ENCODE measurements at places on chromosomes 2 and 18. TPM values are rescaled to one million over a fixed set of nuclear protein-coding genes. Genes with fewer than 3 reads are reported as not detected.

DNA sequence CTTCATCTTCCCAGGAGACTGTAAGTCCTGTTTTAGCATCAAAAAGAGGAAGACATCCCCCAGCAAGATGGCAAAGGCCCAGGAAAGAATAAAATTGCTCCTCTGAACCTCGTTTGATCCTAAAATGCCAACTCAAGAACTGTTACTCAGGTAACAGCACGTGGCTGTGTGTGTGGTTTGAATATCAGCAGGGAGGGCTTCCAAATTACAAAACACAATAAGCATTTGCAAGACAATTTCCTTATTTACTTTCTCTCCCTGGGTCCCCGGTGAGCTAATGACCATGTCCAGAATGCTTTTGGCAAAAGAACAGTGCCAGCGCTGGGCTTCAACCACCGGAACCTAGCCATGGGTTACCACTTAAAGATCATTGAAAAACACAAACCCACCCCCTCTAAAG lies 163.6 kb downstream of the C1D start:
- no peak for DNase-seq

DNA sequence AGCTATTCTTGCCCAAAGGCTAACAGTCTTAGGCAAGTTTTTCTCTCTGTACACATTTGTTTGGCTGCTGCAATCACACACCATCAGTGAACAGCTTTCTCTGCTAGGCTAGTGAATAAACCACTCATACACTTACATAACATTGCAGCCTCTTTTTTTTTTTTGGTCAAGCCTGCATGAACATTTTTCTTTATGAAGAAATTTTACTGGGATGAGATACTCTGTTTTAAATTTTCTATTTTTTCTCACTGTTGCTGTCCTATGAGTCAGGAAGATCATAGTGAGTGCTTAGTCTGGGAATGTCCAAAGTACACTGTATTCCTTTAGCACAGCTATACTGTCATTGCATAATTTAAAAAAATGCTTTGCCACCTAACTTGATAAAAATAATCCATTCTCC lies 58.5 kb downstream of the ROCK1 start:
- DNase-seq, result no peak

Gene ARHGAP25
- 8.8 TPM for total RNA-seq

DNA sequence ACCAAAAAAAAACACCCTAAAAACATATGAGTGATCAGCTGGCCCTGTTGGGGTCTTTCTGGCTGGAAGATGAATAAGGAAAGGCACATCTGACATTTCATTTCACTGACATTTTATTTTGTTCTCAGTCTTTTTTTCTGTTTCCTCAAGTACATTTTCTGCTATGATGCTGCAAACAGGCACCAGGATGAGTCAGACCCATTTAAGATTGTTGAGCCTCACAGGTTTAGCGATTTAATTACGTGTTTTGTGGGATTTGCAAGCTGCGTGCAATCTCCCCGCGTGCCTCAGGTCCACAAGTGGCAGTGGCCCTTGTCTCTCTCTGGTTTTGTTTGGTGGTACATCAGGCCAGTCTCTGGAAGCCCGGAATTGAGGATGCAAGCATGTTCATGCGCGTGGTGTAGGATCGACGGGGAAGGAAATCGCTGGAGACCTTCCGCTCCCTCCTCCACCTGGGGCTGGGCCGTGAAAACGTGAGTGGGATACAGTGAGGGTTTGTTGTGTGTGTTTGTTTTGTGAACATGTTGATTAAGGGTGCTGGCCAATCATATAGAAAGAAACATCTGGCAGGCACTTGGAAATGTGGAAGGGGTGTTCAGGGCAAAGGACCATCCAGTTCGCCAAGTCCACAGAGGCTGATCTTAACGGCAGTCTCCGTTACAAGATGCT lies 120.2 kb upstream of the ZNF516 start:
- DNase-seq, result no peak

DNA sequence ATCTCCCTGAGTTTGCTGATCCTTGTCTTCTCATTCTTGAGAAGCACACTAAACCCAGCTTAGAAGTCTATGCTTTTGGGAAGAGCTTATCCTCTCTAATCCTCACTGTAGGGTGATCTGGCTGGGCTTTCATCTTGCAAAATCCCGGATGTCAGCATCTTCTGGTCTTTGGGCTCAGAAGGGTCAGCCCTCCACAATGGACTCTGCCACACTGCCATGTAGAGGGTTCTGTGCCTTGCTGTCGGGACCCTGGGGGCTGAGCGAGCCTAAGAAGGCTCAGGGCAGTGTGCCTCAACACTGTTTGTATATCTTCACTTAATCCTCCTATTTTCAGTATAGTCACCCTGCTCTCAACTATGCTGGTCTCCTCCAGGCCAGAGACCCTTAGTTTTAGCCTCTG lies 102.3 kb downstream of the TGIF1 start:
- no peak for DNase-seq

DNA sequence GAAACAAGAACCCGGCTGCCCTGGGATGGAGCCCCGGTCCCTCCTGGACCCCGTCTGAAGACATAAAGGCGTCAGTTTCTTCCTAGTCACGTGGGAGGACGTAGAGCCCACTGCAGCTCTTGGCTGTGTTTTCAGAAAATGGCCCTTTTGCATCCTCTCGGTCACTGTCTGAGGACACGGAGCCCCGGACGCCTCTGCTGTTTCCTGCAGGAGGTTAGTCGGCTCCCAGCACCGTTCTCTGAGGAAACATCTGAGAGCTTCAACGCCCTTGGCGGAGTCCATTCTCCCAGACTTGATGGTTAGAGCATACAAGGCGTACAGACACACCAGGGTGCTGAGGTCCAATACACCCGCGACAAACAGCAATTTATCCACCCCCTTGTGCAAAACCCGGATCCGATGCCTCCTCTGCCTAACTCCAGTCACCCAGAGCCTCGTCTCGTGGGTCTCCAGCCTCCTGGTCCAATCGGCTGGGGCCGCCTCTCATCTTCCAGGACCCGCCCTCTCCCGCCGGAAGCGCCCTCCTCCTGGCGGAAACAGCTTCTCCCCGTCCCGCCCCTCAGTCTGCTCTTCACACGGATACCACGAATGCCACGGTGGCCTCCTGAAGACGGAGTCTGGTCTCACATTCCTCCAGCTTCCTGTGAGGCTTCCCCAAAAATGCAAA lies 119.4 kb downstream of the TMEM18 start:
- no peak for DNase-seq

DNA sequence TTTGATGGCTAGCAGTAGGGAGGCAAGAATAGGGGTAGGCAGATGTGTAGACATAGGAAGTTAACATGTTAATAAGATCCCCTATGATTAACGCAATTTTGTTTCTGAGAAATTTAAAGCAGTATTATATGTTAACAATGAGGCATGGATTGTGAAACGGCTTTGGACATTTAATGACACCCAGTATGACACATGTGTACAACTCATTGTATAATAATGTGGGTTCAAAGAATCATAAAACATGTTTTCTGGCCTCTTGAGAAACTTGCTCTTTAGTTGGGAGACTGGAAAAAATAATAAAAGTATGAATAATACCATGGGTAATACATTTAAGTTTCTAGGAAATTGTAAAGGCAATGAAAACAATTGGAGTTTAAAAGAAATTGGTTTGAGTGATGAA lies 332.1 kb upstream of the CDH20 start:
- DNase-seq, result no peak

DNA sequence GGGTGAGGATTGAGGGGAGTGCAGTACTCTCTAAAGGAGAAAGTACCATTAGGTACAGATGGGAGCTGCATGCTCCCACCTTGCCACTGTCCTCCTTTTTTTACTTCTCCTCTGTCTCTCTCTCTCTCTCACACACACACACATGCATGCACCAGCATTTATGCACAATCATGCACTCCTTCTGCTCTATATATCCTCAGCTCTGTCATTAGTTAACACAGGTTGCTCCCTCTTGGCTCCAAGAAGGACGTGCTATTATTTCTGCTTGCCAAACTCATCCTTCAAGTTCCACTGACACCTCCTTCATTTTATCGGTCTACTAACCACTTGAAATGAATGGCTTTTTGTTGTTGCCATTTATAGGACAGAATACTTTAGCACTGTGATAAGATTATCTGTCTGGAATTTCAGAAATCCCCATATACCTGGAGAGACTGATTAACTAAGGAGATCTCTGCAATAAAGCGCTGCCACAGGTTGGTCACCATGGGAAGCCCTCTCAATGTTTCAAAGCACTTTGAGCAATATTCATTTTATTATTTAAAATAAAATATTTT lies 178.5 kb upstream of the TRIB2 start:
- no peak for DNase-seq

- no peak for DNase-seq
These were observed 42.7 kb downstream of the CIB4 start for GRCh38 chr2:26598336-26598995.

Gene RAB27B
- total RNA-seq, result 10.6 TPM

GRCh38 chr2:26692897-26693849 lies 651 bp downstream of the KCNK3 start:
- no peak for DNase-seq

DNA sequence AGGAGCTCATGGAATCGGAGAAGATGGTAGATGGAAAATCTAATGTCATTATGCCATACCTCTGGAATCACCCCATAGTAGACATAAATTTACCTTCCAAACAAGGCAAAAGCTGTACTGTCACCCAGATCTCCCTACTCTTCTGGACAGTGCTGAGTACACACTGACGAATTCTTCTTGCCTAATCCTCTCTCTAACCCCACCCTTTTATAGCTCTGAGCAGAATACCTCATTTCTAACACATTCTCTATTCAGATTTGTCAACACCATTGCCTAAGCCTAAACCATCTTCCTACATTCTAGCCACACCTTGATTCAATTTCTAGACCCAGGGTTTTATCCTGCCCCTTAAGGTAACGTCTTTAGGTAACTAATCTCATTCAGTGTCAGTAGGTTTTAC lies 321.0 kb upstream of the NRP2 start:
- DNase-seq, result no peak

GRCh38 chr2:19488009-19488691 lies 129.7 kb upstream of the OSR1 start:
- no peak for DNase-seq

- no peak for DNase-seq
These were observed 24.0 kb downstream of the ARMC9 start for GRCh38 chr2:231222318-231223000.

DNA sequence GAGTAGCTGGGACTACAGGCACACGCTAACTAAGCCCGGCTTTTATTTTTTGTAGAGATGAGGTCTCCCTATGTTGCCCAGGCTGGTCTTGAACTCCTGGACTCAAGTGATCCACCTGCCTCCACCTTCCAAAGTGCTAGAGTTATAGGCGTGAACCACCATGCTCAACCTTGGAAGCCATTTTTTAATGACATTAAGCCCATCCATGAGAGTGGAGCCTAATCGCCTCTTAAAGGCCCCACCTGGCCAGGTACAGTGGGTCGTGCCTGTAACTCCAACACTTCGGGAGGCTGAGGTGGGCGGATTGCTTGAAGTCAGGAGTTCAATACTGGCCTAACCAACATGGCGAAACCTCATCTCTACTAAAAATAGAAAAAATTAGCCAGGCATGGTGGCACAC lies 41.6 kb upstream of the TFCP2L1 start:
- DNase-seq, result no peak

- DNase-seq, result no peak
These were observed 17.2 kb upstream of the KCTD1 start for GRCh38 chr18:26565514-26565913.

Gene VWC2L
- not detected for total RNA-seq

DNA sequence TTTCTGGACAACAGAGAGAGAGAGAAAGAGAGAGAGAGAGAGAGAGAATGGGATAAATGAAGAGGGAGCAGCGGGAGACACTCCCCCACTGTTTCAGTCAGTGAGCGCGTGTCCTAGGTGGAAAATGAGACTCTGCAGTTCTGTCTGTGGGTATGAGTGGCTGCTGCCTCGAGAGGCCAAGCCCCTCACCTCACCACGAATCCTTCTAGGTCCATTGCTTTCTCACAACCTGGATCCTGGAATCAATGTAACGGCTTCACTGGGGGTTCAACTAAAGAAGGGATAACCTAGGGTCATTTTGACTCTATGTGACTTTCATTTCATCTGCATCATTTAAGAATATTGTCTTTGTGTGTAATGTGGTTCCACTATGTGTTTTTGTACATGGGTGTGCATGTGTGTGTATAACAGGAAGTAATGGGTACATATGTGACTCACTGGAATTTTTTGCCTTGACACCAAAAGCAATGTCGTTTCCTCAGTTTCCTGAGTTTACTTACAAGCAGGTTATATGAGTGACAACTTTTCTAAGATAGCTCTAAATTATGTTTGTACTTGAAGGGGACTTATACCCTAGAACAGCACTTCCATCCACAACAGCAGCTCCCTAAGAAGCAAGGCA lies 221.4 kb upstream of the TRIB2 start:
- no peak for DNase-seq

DNA sequence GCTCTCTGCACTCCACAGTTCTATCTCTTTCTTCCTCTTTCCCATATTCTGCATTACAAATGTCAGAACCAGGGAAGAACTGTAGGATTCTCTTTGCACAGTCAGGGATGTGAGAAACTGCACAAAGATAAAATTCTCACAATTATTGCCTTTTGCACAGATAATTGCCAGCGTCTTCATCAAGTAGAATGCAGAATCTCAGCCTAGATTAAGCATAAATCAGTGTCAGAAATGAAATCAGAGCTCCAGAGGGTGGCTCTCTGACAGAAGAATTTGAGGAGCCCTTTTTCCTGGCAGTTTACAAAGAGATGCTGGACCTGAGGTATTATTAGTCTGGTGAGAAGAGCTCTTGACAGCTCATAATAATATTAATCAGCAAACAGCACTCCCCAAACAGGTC lies 173.1 kb downstream of the PTH2R start:
- no peak for DNase-seq

DNA sequence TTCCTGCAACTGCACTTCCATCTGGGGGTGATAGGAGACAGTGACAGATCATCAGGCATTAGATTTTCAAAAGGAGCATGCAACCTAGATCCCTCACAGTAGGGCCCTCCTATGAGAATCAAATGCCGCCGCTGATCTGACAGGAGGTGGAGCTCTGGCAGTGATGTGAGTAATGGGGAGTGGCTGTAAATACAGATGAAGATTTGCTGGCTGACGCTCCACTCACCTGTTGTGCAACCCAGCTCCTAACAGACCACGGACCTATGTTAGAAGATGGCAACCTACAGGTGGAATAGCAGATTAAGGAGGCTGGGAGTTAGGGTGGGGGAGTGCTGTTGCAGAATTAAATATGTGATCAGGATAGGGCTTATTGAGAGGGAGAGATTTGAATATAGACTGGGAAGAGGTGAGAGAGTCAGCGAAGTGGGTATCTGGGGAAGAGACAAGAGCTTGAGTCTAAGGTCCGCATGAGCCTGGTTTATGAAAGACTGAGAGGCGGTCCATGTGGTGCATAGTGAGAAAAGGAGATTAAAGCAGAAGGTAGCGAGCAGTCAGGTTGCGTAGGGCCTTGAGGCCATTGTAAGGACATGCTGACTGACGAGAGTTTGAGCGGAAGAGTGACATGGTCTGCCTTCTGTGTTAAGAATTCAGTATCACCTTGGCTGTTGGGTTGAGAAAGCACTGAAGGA lies 31.3 kb upstream of the TOGARAM2 start:
- DNase-seq, result no peak

Data from mucosa of descending colon (tissue), 3 donors.